Upper lobe of left lung (tissue), 6 donors: ENCODE measurements at places on chromosomes 1 and 21. TPM values are rescaled to one million over a fixed set of nuclear protein-coding genes. Genes with fewer than 3 reads are reported as not detected.
A peak's percentile ranks its signal among the peaks of the same experiment; 100 is the strongest.

HLX gene
- 23.0 TPM for total RNA-seq

DNA sequence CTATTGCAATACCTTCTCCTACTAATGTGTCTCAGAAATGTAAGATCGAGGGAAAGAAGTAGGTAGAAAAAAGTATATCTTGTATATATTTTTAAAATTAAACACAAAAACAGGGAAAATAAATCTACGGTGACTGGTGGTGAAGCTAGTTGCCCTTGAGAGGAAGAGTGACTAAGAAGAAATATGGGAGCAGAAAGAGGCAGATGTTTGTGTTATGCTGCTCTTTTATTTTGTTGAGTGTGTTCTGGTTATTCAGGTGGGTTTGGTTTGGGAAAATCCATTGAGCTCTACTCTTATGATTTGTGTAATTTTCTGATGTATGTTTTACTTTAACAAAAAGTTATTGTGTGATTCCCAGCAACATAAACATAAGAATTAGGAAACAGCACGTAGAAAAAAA, 444.9 kb upstream of the B3GALT2 start:
- no peak for DNase-seq
- no peaks in the 10 kb centered on the region for H3K27me3 ChIP-seq
- H3K27ac ChIP-seq: no peak overlapping the region
- no peak overlapping the region for H3K4me3 ChIP-seq
- H3K4me1 ChIP-seq: no peaks in the 10 kb centered on the region

GRCh38 chr1:2376261-2376741, 15.1 kb downstream of the MORN1 start:
- no peak overlapping the region for H3K27ac ChIP-seq
- H3K27me3 ChIP-seq: no peaks in the 10 kb centered on the region
- no peak for DNase-seq
- no peaks in the 10 kb centered on the region for H3K4me1 ChIP-seq
- H3K4me3 ChIP-seq: no peak overlapping the region

DNA sequence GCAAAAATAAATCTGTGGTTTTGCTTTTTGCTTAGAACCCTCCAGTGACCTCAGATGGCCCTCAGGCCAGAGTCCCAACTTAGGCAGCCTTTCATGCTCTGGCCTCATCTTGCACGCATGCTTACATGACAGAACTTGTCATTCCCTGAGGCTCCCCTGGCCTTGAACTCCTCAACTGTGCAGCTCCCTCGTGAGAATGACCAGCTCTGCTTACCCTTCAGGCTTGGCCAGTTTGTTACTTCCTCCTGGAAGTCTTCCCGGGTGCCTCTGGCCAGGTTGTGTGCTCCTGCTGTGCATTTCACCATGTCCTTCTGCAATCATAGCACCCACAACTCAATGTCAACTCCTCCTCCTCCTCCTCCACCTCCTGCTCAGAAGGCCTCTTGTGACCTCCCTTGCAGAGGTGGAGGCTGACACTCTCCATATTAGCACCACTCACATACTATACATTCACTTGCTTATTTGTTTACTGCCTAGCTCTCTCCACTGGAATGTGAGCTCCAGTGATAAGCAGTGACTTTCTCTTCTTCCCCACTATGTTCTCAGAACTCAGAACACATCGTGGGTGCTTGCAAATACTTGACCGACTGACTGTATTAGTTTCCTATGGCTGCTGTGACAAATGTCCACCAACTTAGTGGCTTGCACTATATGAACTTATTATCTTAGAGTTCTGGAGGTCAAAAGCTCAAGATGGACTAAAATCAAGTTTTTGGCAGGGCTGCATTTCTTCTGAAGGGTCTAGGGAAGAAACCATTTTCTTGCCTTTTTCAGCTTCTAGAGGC, 41.9 kb downstream of the RCSD1 start:
- no peak overlapping the region for H3K4me3 ChIP-seq
- no peaks in the 10 kb centered on the region for H3K36me3 ChIP-seq
- H3K27ac ChIP-seq: no peak overlapping the region
- H3K27me3 ChIP-seq: no peaks in the 10 kb centered on the region
- peak; percentile 51 for DNase-seq

- H3K4me3 ChIP-seq: peak overlapping the region; percentile 40
- H3K36me3 ChIP-seq: no peaks in the 10 kb centered on the region
- peaks cover 34% of the 10 kb centered on the region for H3K4me1 ChIP-seq
- DNase-seq: no peak
- H3K27ac ChIP-seq: peak overlapping the region; percentile 82
Measured at GRCh38 chr1:19644395-19644680, 227 bp downstream of the NBL1 start.

DNA sequence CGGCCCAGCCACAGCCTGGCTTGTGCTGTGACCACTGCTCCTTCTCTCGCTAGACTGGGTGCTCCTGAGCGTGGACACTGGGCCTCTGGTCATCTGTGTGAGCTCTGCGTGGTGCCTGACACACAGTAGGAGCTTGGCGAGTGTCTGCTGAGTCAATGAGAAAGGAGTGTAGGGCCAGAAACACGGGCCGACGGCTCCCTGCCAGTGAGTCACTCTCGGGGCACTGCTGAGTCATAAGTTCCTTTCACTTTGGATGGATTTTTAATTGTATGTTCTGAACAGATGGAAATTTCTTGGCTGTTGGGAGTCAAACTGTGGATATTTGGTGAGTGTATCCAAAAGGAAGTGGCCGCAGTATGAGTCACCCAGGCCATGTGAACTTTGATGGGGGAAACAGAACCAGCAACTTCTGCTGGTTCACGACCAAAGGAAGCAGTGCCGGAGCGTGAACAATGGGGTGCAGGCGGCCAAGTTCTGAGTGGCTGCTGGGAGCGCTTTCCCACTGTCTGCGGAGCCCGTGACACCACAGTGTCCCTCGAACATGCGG, 41.0 kb upstream of the COL18A1 start:
- no peaks in the 10 kb centered on the region for H3K27me3 ChIP-seq
- peak; percentile 64 for DNase-seq
- peaks cover 16% of the 10 kb centered on the region for H3K4me1 ChIP-seq
- H3K36me3 ChIP-seq: no peaks in the 10 kb centered on the region

- peaks cover 42% of the 10 kb centered on the region for H3K4me1 ChIP-seq
- peak overlapping the region; percentile 78 for H3K4me3 ChIP-seq
- no peak for DNase-seq
- H3K36me3 ChIP-seq: peaks cover 6% of the 10 kb centered on the region
- H3K27ac ChIP-seq: peak overlapping the region; percentile 92
- H3K27me3 ChIP-seq: no peaks in the 10 kb centered on the region
Measured at GRCh38 chr1:37858931-37859506, 373 bp downstream of the MTF1 start.

- no peaks in the 10 kb centered on the region for H3K27me3 ChIP-seq
- no peaks in the 10 kb centered on the region for H3K4me1 ChIP-seq
Measured at GRCh38 chr1:186299570-186299969, 75.5 kb downstream of the TPR start.

- peaks cover 76% of the 10 kb centered on the region for H3K27me3 ChIP-seq
- no peak overlapping the region for H3K27ac ChIP-seq
- no peaks in the 10 kb centered on the region for H3K36me3 ChIP-seq
- H3K4me3 ChIP-seq: no peak overlapping the region
Measured at GRCh38 chr1:63325279-63325985, 3.1 kb downstream of the FOXD3 start.

- H3K27ac ChIP-seq: no peak overlapping the region
Measured at GRCh38 chr1:206847946-206848345, 17.5 kb upstream of the IL20 start.

SMPDL3B gene
- 40.6 TPM for total RNA-seq

GRCh38 chr21:18002393-18002792, 183.2 kb upstream of the C21orf91 start:
- no peaks in the 10 kb centered on the region for H3K36me3 ChIP-seq
- no peak for DNase-seq
- no peak overlapping the region for H3K4me3 ChIP-seq

TSPAN2 gene
- 3.9 TPM for total RNA-seq

- no peaks in the 10 kb centered on the region for H3K27me3 ChIP-seq
- H3K4me1 ChIP-seq: peaks cover 12% of the 10 kb centered on the region
- H3K36me3 ChIP-seq: peaks cover 5% of the 10 kb centered on the region
Measured at GRCh38 chr21:17782051-17782450, 37.1 kb downstream of the C21orf91 start.

DNA sequence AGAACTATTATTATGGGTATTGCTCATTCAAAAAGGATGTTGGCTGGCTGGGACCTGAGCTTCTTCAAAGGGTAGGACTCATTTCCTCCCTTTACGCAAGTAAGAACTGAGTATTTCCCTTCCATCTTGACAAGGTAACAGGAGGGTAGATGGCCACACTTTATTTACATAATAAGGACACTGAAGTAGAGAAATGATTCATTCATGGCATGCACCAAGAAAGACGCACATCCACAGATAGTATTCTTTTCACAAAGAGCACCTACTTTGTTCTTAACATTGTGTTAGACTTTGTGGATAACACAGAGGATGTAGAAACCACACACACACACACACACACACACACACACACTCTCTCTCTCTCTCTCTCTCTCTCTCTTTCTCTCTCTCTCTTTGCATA, 82.9 kb downstream of the FAM78B start:
- H3K36me3 ChIP-seq: no peaks in the 10 kb centered on the region
- H3K4me3 ChIP-seq: no peak overlapping the region
- no peaks in the 10 kb centered on the region for H3K27me3 ChIP-seq
- DNase-seq: no peak

CD1D gene
- total RNA-seq: 2.9 TPM

GRCh38 chr1:184761969-184762485, 7.4 kb upstream of the EDEM3 start:
- no peak for DNase-seq
- H3K27ac ChIP-seq: no peak overlapping the region
- H3K4me3 ChIP-seq: no peak overlapping the region
- H3K36me3 ChIP-seq: no peaks in the 10 kb centered on the region
- no peaks in the 10 kb centered on the region for H3K4me1 ChIP-seq

GRCh38 chr1:162385280-162385623, 3.7 kb downstream of the C1orf226 start:
- no peaks in the 10 kb centered on the region for H3K36me3 ChIP-seq
- no peak overlapping the region for H3K4me3 ChIP-seq
- peaks cover 7% of the 10 kb centered on the region for H3K4me1 ChIP-seq
- H3K27me3 ChIP-seq: no peaks in the 10 kb centered on the region

GRCh38 chr1:205455581-205456382, at the start of gene BLACAT1:
TSS of gene BLACAT1 (minus strand) at chr1:205456045.
- no peaks in the 10 kb centered on the region for H3K36me3 ChIP-seq
- DNase-seq: no peak
- H3K4me1 ChIP-seq: peaks cover 20% of the 10 kb centered on the region
- peaks cover 41% of the 10 kb centered on the region for H3K27me3 ChIP-seq
- H3K4me3 ChIP-seq: no peak within 1 kb of the TSS
- no peak within 1 kb of the TSS for H3K27ac ChIP-seq

NBPF14 gene
- 45.2 TPM for total RNA-seq

DNA sequence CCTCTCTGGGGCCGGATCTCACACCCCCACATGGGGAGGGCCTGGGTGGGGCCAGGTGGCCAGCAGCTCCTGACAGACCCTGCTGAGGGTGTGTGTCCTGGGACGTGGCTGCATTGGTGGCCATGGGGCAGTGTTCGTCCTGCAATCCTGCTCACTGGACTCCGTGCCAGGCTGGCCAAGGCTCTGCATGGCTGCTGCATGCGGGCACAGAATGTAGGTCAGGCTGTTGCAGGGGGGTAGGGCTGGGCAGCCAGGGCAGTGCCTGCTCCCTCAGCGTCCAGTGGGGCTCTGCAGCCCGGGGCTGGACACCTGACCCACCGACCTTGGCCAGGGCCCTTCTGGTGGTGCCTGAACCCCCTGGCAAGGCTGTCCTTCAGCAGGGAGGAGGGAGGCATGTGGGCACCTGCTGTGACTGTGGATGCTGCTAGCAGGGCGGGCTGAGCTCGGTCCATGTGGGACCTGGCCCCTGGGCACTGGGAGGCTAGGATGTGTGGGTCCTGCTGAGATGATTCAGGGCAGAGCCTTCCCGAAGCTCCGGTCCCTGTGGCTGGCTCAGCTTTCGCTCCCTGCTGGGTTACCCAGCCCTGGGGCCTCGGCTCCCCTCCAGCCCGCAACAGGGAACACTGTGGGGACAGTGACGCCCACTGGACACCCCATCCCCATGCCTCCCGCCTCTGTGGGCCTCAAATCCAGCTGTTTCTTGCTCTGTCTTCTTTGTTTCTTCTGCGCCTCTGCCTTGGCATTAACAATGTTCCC, 14.9 kb upstream of the PLCH2 start:
- peaks cover 5% of the 10 kb centered on the region for H3K4me1 ChIP-seq
- no peak for DNase-seq
- no peak overlapping the region for H3K4me3 ChIP-seq
- peaks cover 4% of the 10 kb centered on the region for H3K27me3 ChIP-seq

MAP10 gene
- 4.2 TPM for total RNA-seq

HSD3B1 gene
- total RNA-seq: not detected

DNA sequence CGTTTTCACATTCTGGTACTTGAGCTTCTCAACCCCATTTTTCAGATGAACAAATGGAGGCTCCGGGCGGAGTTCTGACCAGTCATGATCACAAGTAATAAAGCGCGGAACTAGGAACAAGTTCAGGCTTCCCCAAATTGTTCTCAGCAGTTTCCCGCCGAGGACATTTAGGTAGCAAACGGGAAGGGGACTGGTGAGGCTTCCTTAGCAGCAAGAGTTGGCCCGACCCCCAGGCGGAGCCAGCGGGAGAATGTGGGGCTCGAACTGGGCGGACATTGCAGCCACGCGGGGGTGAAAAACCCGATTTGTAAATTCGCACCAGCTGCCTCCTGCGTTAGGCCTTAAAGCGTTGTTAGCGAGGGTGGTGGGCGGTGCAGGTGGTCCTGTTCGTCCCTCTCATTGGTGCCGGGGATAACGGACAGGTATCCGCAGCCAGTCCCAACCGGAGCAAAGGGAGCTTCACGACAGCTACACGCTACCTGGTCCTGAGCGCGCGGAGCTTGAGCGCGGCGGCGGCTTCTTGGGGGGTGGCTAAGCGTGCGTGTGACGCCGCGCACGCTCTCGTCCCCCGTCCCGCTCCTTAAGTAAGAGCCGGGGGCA, 15.3 kb downstream of the SEMA6C start:
- H3K4me1 ChIP-seq: peaks cover 17% of the 10 kb centered on the region
- H3K36me3 ChIP-seq: no peaks in the 10 kb centered on the region
- H3K27ac ChIP-seq: peak overlapping the region; percentile 47
- H3K27me3 ChIP-seq: no peaks in the 10 kb centered on the region
- peak overlapping the region; percentile 28 for H3K4me3 ChIP-seq
- DNase-seq: peak; percentile 90

RNU1-4 gene
- total RNA-seq: 2,720 TPM

DNA sequence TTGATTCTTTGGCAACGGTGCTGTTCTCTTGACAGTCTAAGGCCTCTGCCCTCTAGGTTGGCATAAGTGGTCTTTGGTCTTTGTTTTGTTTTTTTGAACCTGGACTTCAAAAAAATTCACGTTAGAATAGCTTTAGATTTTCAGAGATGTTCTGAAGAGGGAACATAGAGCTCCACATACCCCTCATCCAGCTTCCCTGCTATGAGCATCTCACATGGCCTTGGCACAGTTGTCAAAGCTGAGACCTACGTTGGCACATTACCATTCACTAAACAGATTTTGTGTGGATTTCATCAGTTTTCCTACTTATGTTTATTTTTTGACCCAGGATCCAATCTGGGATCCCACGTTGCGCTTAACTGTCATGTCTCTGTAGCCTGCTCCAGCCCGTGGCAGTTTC, 60.8 kb downstream of the ARHGEF10L start:
- peaks cover 18% of the 10 kb centered on the region for H3K4me1 ChIP-seq
- no peaks in the 10 kb centered on the region for H3K27me3 ChIP-seq
- no peak overlapping the region for H3K4me3 ChIP-seq
- H3K27ac ChIP-seq: peak overlapping the region; percentile 13
- H3K36me3 ChIP-seq: no peaks in the 10 kb centered on the region

PTCH2 gene
- 0.83 TPM for total RNA-seq

IGSF9 gene
- 0.55 TPM for total RNA-seq

CLDN8 gene
- 1.5 TPM for total RNA-seq

- DNase-seq: no peak
- H3K4me3 ChIP-seq: no peak overlapping the region
- H3K27me3 ChIP-seq: no peaks in the 10 kb centered on the region
- no peaks in the 10 kb centered on the region for H3K36me3 ChIP-seq
Measured at GRCh38 chr21:31476263-31477022, 132.4 kb upstream of the TIAM1 start.

SLC45A1 gene
- total RNA-seq: not detected
